Stimulated activated naive CD8-positive, alpha-beta T cell treated with anti-CD3 and anti-CD28 coated beads, Interleukin-15, amount 100 ng/mL, for 72 hours (primary cell): ENCODE measurements at places on chromosomes 5 and 9.

- DNase-seq, result no peak
These were observed 3.8 kb upstream of the ZNF782 start for GRCh38 chr9:96858018-96858573.

GRCh38 chr5:16707168-16707868 lies 90.5 kb upstream of the RETREG1 start:
- DNase-seq, result no peak

- DNase-seq, result no peak
These were observed 35.6 kb upstream of the CCNB1 start for GRCh38 chr5:69131304-69131703.

GRCh38 chr5:142686210-142686734 lies 382 bp upstream of the FGF1 start:
- no peak for DNase-seq

DNA sequence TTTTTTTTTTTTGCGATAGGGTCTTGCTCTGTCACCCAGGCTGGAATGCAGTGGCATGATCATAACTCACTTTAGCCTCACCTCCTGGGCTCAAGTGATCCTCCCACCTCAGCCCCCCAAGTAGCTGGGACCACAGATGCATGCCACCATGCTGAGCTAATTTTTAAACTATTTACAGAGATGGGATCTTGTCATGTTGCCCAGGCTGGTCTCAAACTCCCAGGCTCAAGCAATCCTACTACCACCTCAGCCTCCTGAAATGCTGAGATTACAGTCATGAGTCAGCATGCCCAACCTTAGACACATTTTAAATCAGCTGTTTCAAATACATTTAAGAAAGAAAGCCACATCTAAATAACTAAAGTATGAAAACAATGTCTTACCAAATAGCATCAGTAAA lies 439.0 kb downstream of the EBF1 start:
- DNase-seq, result no peak

DNA sequence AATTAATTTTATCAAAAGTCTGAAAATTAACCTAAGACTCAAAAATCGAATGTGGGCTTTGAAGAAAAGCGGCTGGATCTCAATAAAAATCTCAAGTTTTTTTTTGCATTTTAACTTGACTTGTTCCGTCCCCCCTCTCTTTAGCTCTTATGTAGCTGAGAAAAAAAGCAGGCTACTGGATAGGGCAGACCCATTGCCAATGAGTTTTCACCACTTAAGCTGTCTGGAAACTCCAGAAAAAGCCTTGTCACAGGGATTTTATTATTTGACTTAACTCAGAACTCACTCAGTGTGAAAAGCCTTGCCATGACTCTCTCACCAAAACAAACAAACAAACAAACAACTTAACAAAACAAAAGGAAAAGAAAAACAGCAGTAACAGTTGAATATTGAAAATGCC lies 247.4 kb downstream of the CDH9 start:
- no peak for DNase-seq

DNA sequence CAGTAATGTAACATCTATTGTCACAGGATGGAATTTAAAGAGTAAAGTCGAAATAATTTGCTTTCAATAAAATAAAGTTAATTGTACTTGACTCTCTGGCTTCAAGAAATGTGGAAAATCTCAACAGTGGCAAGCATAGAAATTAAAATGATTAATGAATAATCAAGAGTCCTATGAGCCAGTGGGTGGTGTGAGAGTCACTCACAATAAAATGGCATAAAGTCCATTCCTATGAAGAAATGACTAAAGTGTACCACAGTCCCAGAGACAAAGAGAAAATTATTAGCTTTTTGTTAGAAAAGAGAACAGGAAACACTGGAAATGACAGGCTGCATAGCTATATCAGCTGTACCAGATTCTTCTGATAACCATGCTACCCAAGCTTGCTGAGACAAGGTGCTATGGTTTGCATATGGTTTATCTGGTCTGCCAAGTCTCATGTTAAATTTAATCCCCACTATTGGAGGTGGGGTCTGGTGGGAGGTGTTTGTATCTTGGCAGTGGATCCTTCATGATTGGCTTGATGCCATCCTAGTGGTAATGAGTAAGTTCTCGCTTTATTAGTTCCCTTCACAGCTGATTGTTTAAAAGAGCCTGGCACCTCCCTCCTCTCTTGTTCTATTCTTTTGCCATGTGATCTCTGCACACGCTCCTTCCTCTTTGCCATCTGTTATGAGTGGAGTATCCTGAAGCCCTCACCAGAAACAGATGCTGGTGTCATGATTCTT lies 647.7 kb upstream of the ITGA1 start:
- no peak for DNase-seq

- DNase-seq, result no peak
These were observed 124.7 kb upstream of the TBC1D2 start for GRCh38 chr9:98380065-98380681.

DNA sequence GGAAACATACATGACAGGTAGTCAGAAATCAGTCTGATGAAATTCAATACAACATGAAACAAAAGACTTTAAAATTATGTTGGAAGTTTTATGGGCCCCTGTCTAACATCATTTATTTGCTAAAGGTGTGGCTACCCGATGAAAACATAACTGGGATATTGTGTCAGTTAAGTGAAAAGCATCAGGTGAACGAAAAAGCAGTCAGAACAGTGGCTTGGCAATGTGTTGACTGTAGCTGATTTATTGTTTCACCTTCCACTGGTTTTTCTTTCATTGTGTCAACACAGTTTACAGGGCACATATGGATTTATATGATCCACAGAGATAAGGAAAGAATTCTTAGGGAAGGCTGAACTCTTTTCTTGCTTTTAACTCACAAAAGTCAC lies 429.6 kb upstream of the ZNF608 start:
- DNase-seq, result no peak

GRCh38 chr5:140322751-140323731 lies 20.1 kb upstream of the PFDN1 start:
- no peak for DNase-seq
